ENCODE measurements at places on chromosomes 2 and 18.

DNA sequence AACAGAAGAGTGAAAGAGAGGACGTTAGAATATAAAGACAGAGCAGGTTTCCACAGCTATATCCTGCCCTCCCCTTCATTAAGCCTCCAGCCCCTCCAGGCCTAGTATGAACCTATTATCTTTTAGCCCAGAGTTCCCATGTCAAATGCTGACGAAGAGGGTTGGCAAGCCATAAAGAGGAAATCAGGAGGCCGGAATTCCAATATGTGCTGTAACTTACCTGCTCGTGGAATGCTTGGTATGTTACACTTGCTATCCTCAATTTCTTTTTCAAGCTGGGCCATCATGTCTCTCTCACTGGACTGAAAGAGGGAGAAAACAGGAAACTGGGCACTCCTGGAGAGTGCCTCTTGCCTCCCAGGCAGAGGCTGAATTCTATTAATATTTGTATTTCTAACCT lies 264.1 kb downstream of the TRIB2 start:
- DNase-seq = no peak

DNA sequence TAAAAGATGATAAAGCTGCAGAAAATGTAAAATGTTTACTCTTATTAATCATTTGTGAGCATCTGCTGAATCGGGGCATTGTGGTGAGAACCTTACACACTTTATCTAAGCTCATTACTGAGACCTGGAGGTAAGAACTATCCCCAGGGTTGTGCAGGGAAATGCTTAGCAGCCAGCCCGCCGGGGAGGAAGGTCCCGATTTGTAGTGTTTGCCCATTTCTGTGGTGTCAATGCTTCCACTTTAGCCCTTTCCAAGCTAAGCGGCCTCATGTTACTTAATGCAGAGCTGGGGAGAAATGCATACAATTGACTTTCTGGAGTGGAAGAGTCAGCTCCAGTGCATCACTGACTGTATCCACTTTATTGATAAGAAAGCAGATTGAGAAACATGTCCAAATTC lies 20.8 kb upstream of the KCNK3 start:
- no peak for DNase-seq

- no peak for DNase-seq
Observed at GRCh38 chr18:29185801-29186200, 1008.9 kb upstream of the CDH2 start.

DNA sequence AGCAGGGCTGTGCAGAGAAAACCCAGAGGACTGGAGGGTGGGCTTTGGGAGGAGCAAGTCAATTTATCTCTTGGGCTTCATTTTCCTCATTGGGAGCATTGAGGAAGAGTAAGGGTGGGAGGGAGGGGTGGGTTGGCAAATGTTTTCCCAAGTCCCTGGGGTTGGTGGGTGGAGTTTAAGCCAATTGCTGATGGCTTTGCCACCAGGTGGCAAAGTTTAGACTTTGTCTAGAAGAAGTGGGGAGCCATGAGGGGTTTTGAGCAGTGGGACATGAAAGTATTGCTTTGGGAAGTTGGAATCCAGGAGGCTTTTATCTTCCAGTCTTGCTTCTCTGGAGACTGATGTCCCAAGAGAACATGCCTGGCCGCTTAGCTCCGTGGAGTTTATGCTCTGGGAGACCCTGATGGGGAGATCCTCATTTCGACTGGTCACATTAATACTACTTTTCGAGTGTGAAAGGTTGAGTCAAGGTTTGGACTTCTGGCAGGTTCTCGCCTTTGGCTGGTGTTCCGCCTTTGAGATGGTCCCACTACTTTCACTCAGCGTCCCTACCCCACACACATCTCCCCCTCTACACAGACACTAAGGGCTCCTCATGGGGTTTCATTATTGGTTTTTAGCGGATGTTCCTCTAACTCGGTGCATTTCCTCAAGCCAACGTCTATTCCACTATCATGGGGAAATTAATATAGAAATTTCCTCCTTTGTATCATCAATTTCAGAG lies 126.7 kb downstream of the PRKCE start:
- DNase-seq = no peak

- no peak for DNase-seq
Observed at GRCh38 chr2:212854116-212854515, 297.3 kb downstream of the IKZF2 start.

GRCh38 chr2:47062681-47063537 lies 92.2 kb downstream of the STPG4 start:
- no peak for DNase-seq

GRCh38 chr2:100960688-100961087 lies 41.4 kb upstream of the RPL31 start:
- no peak for DNase-seq

- no peak for DNase-seq
Observed at GRCh38 chr2:174608866-174609214, 11.2 kb upstream of the WIPF1 start.

- no peak for DNase-seq
Observed at GRCh38 chr18:71598374-71598773, 945.8 kb downstream of the CBLN2 start.

GRCh38 chr2:140257692-140258300 lies 1477.6 kb upstream of the NXPH2 start:
- DNase-seq = no peak

DNA sequence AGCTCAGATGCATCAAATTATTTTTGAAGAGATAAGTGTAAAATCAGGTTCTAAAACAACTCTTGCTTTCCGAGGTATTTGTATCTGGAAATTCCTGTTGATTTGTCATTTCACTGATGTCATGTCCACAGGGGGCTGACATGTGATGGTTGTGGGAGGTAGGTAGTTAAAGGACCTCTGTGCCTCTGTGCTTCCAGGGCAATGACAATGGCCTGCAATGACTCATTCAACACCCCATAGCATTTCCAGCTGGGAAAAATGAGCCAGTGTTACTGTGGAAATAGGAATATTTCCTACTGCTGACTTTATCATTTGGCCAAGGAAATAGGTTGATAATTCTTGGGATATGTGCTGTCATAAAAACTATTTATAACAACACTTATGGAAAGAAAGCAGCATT lies 86.2 kb upstream of the CCDC195 start:
- no peak for DNase-seq

DNA sequence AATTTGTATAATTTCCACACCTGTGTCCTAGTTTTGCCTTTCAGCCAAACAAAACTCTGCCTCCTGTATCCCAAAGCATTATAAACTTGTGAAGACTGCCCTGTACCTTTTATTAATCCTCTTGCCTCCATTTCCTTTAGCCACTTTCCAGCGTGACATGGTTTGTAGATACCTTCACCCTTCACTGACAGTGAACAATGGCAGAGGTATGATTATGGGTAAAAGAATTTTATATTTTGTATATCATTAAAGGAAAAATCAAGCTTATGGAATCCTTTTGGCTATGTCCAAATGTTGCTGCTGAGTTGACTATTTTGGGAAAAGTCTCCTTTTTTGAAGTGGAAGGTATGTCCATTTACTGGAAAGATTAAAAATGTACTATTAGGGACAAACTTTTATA lies 251.7 kb downstream of the HNMT start:
- no peak for DNase-seq

GRCh38 chr2:9739531-9739964 lies 103.7 kb upstream of the TAF1B start:
- no peak for DNase-seq

- no peak for DNase-seq
Observed at GRCh38 chr2:193980599-193980998, 1676.4 kb upstream of the SLC39A10 start.

GRCh38 chr2:98372579-98372978 lies 26.3 kb downstream of the CNGA3 start:
- no peak for DNase-seq

- no peak for DNase-seq
Observed at GRCh38 chr2:16255120-16255519, 314.8 kb downstream of the MYCN start.

DNA sequence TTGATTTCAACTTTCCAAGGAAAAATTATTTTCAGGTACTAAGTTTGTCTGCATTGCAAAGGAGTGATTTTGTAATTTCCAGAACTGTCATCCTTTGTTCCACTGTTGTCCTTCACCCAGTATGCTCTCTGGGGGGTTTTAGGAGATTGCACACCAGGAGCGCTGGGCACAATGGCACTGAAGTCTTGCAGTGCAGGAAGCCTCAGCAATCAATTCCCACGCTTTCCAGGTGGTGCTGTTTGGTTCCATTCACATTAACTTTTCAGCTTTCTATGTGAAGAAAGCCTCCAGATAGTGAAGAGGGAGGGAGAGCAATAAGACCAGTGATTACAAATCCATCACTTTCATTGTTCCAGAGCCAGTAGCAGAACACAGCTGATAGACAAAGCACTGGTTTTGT lies 344.0 kb upstream of the VWC2L start:
- DNase-seq = no peak

- DNase-seq = no peak
Observed at GRCh38 chr18:77708826-77709506, 459.3 kb downstream of the GALR1 start.

DNA sequence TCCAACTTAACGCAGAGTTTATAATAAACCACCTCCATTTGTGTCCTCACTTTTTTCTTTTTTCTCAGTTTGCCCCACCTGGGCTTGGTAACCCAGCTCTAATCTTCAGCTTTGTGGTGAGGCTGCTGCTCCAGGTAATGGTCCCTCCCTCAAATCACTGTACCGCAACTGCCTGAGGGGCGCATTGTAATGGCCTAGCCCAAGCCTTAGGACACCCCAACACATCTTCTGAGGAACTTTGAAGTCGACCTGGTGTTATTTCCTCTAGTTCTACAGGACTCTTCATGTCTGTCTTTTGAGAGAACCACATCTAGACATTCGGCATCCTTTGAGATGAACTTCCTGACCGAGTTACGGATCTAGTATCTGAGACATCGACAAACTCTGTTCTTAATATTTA lies 99.7 kb downstream of the PLEKHM3 start:
- no peak for DNase-seq

- no peak for DNase-seq
Observed at GRCh38 chr2:224638301-224638823, 53.2 kb upstream of the CUL3 start.

GRCh38 chr2:132911726-132912724 lies 242.0 kb upstream of the LYPD1 start:
- DNase-seq = no peak

DNA sequence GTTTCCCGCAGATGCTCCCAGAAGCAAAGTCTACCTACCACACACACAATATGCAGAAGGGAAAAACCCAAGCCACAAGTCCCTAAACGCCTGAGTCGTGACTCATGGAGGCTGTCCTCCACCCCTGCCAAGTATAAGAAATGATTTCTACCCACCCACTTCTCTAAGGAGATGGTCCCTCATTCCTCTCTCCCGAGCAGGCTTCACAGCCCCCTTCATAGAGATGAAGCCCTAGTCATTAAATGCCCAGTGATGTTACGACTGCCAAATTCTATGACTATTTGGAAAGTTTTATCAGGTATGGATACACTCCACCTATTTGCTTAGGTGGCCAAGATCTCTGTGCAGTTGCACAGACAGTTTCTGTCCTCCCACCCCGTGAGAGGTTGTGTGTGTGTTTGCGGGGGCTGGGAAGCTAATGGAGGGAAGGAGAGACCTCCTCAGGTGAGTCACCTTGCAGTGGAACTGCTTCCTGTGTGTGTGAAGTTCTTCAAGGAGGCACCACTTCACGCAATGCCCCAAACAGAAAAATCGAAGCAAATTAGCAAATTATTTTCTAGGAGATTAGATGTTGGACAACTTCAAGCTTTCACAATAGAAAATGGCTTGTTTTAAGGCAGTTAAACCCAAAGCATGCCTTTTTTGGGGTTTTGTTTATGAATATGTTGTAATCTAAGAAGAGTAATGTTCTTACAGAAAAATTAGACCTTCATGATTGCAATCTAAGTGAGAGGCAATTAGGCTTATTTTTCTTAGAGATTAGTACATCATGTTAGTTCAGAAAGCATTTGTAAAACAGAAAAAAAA lies 175.2 kb downstream of the TGIF1 start:
- DNase-seq = no peak

DNA sequence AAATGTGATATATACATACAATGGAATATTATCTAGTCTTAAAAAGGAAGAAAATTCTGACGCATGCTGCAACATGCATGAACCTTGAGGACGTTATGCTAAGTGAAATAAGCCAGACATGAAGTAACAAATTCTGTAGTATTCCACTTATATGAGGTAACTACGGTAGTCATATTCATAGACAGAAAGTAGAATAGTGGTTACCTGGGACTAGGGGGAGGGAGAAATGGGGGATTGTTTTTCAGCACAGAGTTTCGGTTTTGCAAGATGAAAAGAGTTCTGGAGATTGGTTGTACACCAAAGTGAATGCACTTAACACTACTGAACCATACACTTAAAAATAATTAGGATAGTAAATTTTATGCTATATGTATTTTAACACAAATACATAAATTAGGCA lies 215.9 kb upstream of the FBXO11 start:
- no peak for DNase-seq

GRCh38 chr2:111185361-111186022 lies 64.8 kb downstream of the BCL2L11 start:
- DNase-seq = no peak

DNA sequence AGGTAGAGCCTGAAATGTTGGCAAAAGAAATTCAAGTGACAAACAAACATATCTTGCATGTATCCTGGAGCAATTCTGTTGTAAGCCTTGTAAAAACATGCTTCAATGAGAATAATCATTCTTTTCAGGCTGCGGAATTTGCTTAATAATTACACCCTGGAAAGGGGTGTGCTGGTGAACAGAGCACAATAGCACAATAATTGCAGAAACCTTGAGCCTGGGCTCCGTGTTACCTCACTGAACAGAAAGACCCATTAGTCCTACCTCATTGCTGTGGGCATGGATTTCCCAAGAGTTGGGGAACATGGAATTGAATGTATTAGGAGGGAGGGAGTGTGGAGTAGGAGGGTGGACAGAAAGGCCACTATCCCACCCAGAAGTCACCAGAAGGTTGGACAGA lies 168.0 kb upstream of the ALKAL2 start:
- DNase-seq = no peak

GRCh38 chr2:203021991-203022390 lies 7.3 kb downstream of the NBEAL1 start:
- no peak for DNase-seq

DNA sequence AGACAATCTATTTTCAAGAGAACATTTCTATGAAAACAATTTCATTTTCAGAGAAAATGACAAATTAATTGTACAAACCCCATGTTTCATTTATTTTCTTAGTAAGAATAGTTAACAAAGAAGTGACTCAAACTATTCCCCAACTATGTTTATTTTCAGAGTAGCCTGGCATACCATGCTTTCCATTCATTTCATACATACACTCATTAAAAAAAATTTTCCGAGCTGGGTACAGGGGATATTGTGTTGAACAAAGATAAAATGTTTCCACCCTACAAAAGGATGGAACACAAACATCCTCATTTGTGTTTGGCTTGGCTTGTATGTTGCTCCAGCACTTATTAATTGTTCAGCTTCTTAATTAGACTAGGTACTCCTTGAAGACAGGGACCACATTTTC lies 331.4 kb downstream of the EXOC6B start:
- no peak for DNase-seq

GRCh38 chr2:26568076-26568890 lies 72.9 kb downstream of the CIB4 start:
- DNase-seq = no peak

- no peak for DNase-seq
Observed at GRCh38 chr2:80340022-80340421, 35.5 kb upstream of the LRRTM1 start.

- DNase-seq = no peak
Observed at GRCh38 chr2:160752475-160753330, 259.1 kb upstream of the RBMS1 start.
